Dermis lymphatic vessel endothelial cell (primary cell): ENCODE measurements at places on chromosomes 3 and 15. TPM values are rescaled to one million over a fixed set of nuclear protein-coding genes. Genes with fewer than 3 reads are reported as not detected.

VEPH1 gene
- 0.86 and 2.8 TPM in 2 replicates for total RNA-seq

SPESP1 gene
- 2.6 and 4.4 TPM in 2 replicates for total RNA-seq

CCK gene
- not detected in 2 replicates for total RNA-seq

UCN2 gene
- total RNA-seq = 0.09 and 0.11 TPM in 2 replicates

SEMA7A gene
- 0.54 and 0.60 TPM in 2 replicates for total RNA-seq
